ENCODE measurements at places on chromosomes 5 and 9.

DNA sequence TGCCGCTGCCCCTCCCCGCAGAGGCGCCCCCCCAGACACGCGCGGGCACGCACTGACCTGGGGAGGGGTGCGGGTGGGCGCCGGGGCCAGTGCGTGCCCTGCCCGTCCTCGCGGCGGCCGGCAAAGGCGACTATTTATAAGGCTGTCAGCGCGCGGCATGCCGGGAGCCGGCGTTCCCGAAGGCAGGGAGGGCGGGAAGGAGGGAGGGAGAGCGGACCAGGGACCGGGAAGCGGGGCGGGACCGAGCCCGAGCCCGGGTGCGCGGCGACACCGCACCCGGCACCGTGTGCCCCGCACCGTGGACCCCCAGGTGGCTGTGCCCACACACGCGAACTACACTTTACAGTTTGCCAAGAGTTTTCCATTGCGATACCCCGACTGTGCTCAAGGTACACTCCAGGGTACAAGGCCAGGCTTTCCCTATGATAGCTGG lies at the start of gene AK1:
AK1 (minus strand) TSS at position 110 of the 433 bp plus-strand sequence. CDS start 3,058 bp downstream, outside the sequence.
- peak; percentile 84 for DNase-seq

DNA sequence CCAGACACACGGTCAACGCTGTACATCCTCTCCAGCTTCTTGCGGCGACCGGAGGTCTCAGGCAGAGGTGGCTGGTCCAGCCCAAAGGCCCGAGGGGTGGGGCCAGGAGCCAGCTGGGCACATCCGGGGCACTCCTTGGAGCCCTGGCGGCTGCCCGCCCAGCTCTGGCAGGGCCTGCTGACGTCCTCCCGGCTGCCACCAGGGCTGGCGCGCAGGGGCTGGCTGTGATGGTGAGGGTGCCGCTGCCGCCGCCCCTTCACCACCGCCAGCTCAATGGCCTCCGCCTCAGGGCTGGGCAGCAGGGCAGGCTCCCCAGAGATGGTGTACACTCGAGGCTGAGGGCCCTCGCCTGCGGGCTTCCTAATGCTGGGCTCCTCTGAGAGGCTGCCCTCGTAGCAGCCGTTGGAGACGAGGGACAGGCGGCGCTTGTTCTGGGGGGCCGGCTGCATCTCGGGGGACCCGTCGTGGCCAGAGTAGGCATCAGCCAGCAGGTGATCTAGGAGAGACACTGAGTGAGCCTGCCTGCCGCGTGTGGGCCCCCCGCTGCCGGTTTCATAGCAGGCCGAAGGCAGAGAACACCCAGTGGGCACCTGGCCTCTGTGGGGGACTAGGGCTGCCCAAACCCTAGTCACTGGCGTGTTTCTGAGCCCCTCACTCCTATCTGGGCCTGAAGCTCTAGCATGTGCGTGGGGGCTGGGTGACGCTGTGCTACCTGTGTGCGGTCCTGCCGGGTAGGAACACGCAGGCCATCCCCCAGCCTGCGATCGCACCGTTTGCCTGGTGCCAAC lies 1.5 kb downstream of the NSMF start:
- no peak for DNase-seq

DNA sequence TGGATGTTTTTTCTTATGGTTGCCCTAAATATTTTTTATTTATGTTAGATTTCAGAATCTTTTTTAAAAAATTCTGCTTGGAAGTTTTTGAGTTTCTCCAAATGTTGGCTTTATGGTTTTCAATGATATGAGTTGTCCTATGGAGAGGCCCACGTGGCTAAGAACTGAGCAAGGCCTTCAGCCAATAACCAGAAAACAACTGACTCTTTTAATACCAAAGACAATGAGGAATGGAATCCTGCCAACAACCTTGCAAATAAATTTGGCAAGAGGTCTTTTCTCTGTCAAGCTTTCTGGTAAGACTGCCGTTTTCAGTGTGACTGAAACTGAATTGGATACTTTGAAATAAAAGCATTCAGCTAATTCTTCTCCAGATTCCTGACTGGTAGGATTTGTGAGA lies 1740.1 kb upstream of the WWC1 start:
- DNase-seq: no peak

GRCh38 chr5:1262381-1262780 lies 32.5 kb downstream of the TERT start:
- DNase-seq: no peak

DNA sequence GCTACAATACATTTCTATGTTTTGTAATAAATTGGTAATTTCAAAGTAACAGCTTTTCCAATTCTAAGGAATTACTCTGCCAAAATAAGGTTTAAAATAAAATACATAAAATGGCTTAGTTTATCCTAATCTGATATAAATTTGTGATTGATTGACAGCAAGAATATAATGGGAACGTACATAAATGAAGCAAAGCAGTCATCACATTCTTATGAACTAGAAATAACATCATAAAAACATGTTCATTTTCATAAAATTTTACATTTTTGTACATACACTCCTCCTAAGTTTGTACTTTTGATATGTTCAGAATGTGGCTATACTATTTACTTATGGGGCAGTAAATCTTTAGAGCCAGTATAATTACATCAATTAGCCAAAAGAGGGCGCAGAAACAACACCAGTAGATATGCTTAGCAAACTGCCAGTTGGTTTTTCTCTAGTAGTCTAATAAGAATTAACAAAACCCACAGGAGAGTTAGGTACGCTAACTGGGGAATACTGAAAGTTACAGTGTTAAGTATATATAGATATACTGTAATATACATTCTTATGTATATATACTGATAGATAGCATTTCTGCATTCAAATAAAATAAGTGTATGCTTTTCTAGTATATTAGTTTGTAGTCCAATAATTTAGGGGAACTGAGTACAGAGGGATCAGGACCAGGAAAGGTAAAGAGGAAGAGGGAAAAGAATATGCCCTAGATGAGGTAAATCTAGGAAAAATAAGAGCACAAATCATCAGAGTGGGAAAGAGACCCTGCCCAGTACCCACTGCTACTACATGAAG lies 76.8 kb downstream of the ZDHHC21 start:
- peak; percentile 6 for DNase-seq

- no peak for DNase-seq
Measured at GRCh38 chr5:43309637-43310036, 3.6 kb downstream of the HMGCS1 start.

- DNase-seq: no peak
Measured at GRCh38 chr5:10699281-10699874, 61.7 kb downstream of the DAP start.

DNA sequence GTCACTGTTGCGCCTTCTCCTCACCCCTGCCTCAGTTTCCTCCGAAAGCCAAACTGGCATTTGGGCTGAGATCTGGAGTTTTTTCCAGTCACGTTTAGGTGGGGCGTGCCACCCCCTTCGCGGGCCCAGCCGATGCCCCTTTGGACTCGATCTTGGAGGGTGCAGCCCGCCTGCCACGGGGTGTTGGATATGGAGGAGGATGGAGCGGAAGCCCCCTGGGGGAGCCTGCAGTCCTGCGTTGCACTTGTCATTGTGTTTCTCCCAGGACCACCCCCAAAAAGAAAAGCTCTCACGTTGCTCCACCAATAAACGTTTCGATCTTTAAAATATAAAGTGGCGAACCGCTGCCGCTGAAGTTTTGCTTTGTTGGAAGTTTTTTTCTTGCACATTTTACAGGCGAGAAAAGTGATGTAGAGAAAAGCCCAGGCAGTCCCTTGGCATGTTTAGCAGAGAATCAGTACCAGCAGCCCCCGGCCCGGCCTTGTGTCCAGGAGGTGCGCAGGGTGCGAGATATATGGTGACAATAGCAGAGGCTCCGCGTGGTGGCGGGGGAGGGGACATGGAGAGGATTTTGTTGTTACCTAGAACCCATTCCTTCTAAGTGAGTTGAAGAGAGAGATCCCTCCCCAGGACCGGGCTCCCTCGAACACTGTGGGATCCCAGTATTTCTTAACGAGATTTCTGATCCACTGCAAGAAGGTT lies 681 bp downstream of the F2R start:
- DNase-seq: peak; percentile 26

- no peak for DNase-seq
Measured at GRCh38 chr9:72333709-72334108, 31.3 kb downstream of the ZFAND5 start.

- DNase-seq: no peak
Measured at GRCh38 chr9:91042024-91042423, 240.4 kb downstream of the SYK start.

- DNase-seq: peak; percentile 51
Measured at GRCh38 chr5:170420806-170421412, 31.7 kb upstream of the KCNMB1 start.

DNA sequence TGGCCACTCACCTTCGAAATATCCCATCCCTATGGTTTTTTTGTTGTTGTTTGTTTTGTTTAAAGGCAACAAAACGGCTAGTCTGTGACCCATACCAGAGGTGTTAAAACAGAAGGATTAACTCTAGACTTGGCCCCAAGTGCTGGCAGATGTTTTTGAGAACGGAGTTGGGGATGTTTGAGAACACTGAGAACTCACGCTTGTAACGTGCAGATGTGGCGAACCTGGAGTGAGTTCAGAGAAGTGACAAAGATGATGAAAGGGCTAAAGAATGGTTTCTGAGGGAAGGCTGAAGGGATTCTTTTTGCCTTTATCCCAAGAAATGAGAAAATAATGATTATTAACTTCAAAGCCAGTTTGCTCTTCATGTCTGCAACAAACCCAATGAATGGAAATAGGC lies 286.5 kb downstream of the ZNF608 start:
- DNase-seq: no peak

DNA sequence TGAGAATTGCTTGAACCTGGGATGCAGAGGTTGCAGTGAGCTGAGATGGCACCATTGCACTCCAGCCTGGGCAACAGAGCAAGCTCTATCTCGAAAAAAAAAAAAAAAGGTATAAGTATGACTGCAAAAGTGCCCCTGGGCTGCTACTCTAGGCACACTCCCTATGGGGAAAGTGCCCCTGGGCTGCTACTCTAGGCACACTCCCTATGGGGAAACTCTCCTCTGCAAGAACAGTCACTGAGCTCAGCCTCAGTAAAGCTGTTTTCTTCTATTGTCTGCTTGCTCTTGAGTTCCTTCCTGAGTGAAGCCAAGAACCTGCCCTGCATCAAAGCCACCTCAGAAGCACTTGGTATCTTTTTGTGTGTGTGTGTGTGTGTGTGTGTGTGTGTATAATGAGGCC lies 20.9 kb upstream of the TENT2 start:
- no peak for DNase-seq

DNA sequence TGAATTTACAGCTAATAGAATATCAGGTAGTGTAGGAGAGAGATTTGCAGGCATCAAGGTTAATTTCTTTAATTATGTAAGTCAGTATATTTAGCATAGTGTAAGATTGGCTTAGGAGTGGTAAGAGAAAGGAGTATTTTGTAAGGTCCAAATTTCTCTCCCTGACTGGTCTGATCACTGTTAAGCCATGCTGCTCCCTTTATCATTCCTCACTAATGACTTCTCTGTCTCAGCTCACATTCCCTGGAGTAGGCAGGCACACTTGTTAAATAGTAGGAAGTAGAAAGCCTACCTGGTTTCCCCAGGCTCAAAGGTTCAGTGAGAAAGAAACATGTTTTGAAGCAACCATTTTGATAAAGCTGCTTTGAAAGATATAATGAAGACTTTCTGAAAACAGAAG lies 90.7 kb downstream of the SMIM15 start:
- DNase-seq: no peak

DNA sequence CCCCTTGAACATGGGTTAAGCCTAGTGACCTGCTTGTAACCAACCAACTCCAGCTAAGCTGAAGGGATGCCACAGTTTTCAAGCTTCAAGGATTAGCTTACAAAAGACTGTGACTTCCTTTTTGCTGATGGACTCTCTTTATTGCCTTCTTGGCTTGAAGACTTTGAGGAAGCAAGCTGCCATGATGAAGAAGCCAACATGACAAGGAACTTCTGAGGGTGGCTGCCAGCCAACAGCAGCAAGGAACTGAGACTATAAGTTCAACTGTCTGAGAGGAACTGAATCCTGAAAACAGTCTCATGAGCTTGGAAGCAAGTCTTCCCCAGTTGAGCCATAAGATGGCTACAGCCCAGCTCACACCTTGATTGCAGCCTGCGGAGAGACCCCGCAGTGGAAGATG lies 116.1 kb upstream of the TAF11L2 start:
- DNase-seq: no peak

GRCh38 chr9:115250621-115251032 lies 132.7 kb upstream of the TNC start:
- no peak for DNase-seq

GRCh38 chr5:151461312-151461711 lies 13.9 kb downstream of the SLC36A1 start:
- DNase-seq: no peak

- DNase-seq: no peak
Measured at GRCh38 chr9:117435630-117436261, 20.9 kb upstream of the ASTN2 start.

DNA sequence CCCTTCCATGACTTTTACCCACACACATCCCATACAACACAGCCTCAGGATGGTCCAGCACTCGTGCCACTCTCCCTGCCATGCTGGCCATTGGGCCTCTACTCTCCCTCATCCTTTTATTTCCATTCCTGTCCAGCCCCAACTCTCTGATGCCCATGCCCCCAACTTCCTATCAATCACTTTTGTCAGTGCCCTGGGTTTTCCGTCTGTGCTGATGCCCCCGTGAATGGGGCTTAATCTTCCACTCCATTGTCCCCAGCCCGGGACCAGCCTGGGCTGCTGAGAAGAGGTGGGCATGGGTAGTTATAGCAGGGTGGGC lies 12.6 kb upstream of the ACSL6 start:
- DNase-seq: no peak

DNA sequence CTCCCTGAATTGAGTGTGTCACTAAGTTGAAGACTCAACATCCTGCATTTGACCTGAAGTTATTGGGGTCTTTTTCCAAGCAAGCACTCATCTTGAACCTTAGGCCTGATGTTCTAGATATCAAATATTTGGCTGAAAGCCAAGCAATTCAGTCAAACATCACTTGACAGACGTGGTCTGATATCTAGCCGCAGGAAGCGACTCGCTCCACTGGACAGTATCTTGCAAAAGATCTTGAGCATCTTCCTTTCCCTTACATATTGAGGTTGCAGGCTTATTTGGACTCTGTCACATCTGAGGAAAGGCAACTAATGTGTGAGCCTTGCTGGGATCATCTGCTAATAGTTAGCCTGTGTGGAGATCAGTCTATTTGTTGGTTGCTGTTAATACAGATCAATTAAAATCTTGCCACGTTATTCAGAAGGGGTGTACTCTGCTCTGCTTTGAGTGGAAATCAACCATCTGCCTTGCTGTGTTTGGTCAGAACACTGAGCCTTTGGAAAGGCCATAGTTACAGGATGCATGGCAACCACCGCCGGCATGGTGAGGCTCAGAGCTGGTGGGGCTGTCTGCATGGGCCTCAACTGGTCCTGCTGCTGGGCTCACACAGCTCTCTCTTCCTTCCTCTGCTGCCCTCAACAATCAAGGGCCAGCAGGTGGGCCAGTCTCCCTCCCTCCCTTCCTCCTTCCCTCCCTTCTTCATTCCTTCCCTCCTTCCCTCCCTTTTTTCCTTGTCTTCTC lies 166.9 kb upstream of the KLF9 start:
- no peak for DNase-seq
